ENCODE measurements at places on chromosomes 4 and X. TPM values are rescaled to one million over a fixed set of nuclear protein-coding genes. Genes with fewer than 3 reads are reported as not detected.
A peak's percentile ranks its signal among the peaks of the same experiment; 100 is the strongest.

GRCh38 chr4:40576651-40577480 lies 52.8 kb downstream of the RBM47 start:
- DNase-seq = peak; percentile 78

- no peak for DNase-seq
Measured at GRCh38 chrX:108359806-108360602, 78.2 kb downstream of the COL4A6 start.

GRCh38 chrX:47446971-47447370 lies 36.1 kb downstream of the ZNF41 start:
- DNase-seq = no peak

DNA sequence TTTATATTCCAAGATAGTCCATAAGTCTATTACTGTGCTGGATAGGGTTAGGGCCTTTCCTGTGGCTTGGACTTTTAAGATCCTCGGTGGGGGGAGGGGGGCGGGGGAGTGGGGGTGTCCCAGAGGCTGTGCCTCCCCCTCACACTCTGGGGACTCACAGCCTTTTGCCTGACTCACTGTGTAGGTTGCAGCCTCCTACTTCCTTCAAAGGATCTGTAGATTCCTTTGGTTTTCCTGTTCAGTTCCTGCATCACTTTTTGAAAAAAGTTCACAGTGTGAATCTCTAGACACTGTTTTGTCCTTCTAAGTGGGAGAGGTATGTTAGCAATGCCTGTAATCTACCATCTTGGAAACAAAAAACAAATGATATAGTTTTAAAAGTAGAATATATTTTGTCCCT lies 999.9 kb downstream of the GLUD2 start:
- DNase-seq = no peak

DNA sequence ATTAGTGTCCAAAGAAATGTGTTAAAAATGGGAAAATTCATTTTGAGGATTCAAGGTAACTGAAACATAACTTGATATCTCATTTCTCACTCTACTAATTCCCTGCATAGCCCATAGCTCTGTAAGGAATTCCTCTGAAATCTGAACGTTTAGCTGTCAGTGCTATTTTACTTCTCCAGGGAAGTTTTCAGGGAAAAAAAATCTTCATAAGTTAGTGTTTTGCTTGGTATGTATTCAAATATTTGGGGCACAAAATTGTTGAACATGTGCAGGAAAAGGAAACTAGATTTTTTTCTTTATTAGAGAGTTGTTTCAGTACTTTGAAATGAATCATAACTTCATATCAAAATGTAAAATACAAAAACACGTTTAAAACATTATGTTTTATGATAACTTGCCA lies 891.4 kb downstream of the CENPC start:
- DNase-seq = no peak

- DNase-seq = no peak
Measured at GRCh38 chr4:107035819-107036583, at the start of gene DKK2. Gene DKK2 (minus strand): TSS chr4:107036313. CDS start chr4:107035591, 722 bp downstream.

GRCh38 chr4:64250061-64250460 lies 159.2 kb downstream of the TECRL start:
- DNase-seq = no peak

DNA sequence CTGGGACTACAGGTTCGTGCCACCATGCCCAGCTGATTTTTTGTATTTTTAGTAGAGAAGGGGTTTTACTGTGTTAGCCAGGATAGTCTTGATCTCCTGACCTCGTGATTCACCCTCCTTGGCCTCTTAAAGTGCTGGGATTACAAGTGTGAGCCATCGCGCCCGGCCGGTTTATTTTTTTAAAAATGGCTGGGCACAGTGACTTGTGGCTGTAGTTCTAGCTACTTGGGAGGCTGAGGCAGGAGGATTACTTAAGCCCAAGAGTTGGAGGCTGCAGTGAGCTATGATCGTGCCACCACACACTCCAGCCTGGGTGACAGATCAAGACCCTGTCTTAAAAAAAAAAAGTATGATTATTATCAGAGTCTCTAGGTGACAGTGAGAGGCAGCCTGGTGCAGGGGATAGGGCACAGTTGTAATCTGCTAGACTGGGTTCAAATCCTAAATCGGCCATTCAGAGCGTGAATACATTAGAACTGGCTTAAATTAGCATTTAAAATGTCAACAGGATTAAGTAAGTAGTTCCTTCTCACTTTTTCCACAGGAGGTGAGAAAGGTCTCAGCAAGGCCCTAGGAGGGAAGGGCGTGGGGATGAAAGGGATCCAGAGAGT lies 435 bp upstream of the MGST2 start:
- DNase-seq = no peak

DNA sequence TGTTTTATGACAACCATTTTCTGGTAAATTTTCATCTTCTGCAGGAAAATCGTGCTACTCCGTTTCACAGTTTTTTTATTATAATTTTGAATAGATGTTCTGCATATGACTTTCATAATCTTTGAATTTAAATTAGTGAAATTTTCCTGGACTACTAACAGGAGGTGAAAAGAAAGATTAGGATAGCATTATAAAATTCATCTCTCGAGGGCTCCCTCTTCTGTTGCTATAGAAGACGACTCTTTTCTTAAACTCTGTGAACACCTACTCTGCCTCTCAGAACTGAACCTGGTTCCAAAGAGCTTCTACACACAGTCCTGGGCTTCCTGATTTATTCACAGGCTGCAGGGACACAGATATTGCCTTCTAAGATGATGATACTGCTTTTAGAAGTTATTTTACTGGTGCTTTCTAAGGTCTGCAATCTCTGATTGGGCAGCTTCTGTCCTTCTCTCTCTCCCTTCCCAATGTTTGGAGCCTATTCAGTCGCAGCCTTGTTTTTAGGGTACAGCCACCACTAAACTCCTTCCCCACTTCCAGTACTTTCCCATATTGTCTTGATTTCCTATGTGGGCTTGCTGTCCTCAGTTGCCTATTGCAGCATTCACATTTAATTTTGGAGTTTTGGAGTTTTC lies 10.1 kb upstream of the SAP30 start:
- DNase-seq = no peak

- no peak for DNase-seq
Measured at GRCh38 chrX:103607364-103608305, at the start of gene TCEAL3. Gene TCEAL3 (plus strand): TSS chrX:103607963. CDS start chrX:103609065, 1,102 bp downstream.

GRCh38 chrX:13581554-13581953 lies 12.2 kb downstream of the EGFL6 start:
- no peak for DNase-seq

GRCh38 chrX:130072345-130072740 lies 38.0 kb downstream of the ELF4 start:
- no peak for DNase-seq

GRCh38 chr4:67204441-67204840 lies 340.9 kb downstream of the CENPC start:
- no peak for DNase-seq

- DNase-seq = peak; percentile 49
Measured at GRCh38 chr4:72568959-72569718, at the start of gene ADAMTS3. Gene ADAMTS3 (minus strand): TSS chr4:72569221. CDS start chr4:72568762, 459 bp downstream.

DNA sequence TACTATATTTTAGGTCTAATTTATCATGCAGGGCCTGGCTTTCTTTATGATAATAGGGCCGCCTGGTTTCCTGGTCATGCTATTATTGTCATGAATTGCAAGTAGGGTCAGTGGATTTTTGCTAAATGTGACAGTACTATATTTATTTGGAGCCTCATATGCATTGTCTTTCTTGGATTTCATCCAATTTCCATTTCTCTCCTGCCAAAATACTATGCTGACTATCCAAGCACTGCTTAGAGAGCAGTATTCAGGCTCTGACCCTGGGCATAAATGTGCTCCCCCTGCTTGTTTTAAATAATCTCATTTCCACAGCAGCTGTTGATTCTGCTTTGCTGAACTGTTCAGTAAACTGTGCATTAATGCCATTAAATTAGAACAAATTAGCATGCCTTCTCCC lies 269.3 kb downstream of the GPM6A start:
- DNase-seq = no peak

GRCh38 chrX:46757052-46757451 lies 1.9 kb downstream of the SLC9A7 start:
- DNase-seq = peak; percentile 9

GRCh38 chr4:155161357-155161756 lies 47.1 kb upstream of the NPY2R start:
- DNase-seq = no peak

DNA sequence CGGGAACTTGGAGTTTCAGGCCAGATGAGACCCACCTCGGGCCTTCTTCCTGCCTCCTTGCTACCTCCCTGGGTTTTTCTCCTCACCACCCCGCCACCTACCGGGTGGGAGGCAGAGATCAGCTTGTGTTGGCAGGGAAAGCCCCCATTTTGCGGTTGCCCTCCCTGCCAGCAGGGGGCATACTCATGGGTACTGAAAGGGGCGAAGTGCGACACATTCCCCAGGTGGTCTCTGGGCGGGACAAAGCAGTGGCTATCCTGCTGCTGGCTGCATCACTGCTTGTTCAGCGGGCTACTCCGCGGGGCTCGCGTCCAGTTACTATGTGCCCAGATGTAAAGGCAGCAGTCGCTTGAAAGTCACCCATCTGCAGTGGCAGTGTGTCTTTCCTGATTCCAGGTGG lies 330.3 kb downstream of the PDHA2 start:
- DNase-seq = no peak

- peak; percentile 7 for DNase-seq
Measured at GRCh38 chrX:110145854-110146253, 142.9 kb downstream of the TMEM164 start.

DNA sequence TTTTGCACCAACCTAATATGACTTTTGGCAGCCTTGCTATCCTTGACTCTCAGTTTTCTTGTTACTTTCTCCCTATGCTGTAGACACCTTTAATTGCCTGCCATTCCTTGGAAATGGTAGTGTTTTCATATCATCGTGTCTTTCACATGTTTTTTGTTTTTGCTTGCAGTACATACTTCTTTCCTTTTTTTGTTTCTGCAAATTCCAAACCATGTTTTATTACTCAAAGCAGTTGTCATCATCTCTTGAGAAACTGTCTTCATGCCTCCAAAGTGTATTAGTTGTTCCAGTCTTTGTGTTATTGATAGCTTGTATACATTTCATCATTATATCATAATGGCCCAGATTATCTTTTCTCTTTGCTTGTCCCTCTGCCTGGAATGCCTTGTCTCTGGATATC lies 57.1 kb downstream of the PDLIM5 start:
- no peak for DNase-seq

DNA sequence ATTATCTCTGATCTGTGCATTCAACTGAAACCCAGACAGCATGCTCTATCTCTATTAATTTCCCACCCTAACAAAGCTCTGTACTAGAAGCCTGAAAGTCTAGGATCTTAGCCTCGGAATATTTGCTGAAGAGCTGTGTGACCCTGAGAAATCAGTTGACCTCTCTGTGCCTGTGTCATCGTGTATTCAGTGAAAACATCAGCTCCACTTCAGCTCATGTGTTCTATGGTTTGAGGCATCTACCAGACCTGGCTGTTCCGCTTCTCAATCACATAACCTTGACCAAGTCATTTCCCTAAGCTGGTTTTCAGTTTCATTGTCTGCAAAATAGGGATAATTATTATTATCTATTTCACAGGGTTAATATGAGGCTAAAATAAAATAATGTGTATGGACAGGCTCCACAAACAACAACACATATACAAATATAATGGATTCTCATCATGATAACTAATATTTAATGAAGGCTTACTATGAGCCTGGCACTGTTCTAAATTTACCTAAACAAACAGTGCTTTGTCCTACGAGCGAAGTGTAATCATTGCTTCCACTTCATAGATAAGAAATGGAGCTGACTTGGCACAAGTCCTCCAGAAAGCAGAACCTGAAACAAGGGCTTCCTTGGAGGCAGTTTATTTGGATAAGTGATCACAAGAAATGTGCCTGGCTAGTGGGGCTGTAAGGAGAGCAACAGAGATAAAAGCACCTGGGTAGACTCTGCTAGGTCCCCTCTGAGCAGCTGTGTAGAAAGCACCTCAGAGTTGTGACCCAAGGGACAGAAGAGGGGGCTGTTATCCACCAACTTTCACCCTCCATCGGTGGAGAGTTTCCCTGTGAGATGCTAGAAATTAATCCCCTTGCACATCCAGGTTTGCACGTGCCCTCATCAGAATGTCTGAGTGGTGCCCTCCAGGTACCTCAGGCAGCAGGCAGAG lies 356.9 kb downstream of the RAB28 start:
- no peak for DNase-seq

DNA sequence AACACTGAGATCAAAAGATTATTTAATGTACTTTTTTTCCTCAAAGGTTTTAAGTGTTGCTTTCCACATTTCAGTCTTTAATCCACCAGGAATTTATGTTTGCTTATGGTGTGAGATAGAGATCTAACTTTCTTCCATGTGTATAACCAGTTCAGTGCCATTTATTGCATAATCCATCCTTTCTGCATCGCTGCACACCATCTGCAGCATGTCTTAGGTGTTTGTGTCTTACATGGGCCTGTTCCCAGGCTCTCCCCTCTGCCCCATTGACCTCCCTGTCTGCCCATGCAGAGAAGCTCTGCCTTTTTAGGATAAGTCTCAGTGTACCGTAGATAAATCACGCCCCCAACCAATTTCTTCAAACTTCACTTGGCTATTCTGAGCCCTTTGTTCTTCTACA lies 30.3 kb downstream of the NSDHL start:
- DNase-seq = no peak

DNA sequence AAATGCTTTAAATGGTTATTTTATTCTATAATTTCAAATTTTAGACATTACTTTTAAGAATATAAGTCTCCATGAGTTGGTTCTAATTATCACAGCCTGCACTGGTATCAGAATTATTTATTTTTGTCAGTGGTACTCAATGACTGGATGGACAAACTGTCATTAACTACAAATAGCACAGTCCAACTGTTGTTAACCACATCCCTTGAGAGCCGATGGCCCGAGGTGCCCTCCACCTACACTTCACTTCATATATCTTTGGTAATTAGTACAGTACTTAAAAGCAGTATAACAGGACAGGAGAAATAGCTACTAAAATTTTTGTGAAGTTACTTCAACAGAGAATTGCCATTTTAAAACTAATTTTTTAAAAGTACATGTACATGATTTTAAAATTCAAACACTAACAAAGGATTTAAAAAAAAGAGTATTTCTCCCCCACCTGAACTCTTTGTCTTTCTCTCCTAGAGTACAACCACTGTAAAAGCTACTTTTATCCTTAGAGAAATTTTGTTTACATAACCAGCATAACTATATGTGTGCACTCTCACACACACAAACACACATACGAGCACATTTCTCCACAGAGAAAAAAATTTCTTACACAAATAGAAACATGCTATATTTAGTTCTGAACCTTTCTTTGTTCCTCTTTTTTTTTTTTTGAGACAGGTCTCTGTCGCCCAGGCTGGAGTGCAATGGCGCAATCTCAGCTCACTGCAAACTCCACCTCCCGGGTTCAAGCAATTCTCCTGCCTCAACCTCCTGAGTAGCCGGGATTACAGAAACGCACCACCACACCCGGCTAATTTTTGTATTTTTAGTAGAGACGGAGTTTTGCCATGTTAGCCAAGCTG lies 6.5 kb downstream of the TIFA start:
- no peak for DNase-seq

The CXorf51B gene
- polyA plus RNA-seq = not detected

The TMPRSS11D gene
- 0.02 TPM for polyA plus RNA-seq

The DOK7 gene
- 2.8 TPM for polyA plus RNA-seq

The HS6ST2 gene
- 0.15 TPM for polyA plus RNA-seq

The OPHN1 gene
- polyA plus RNA-seq = 3.3 TPM

The RNF212 gene
- polyA plus RNA-seq = 1.1 TPM

The NSG1 gene
- 41.0 TPM for polyA plus RNA-seq

All from mammary epithelial cell (primary cell).